ENCODE measurements at places on chromosomes 2 and 18.

DNA sequence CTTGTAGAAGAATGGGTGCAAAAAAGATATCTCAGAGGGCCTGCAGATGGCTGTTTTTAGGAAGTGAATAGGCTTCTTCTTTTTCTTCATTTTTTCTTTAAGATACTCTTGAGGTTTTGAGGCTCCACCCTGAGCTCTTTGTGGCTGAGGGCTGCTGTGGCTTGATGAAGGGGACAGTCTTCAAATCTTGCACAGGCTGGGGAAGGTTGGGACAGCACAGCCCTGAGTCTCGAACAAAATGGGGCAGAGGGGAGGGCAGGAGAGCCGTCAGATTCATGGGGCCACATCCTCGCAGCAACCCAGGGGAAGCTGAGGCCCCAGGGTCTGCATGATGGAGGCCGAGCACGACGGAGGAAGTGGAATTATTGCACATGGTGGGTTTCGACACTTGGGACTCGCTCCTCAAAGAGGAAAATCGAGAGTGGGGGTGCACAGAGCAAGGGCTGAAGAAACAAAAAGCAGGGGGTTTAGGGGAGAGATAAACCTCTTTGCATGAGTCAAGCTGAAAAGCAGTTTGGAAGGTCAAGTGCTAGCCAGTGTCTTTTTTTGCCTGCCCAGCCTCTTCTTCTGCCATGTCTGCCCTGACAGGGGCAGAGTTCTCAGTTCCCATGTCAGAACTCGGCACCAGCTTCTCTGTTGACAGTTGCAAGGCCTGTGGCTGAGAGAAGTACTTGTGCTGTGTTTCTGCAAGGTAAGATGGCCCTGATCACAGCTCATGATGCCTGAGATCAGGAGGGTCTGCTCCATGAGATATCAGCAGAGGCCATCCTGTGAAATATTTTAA lies 19.5 kb downstream of the INPP4A start:
- H3K27me3 ChIP-seq = no peaks in the 10 kb centered on the region
- no peak for DNase-seq
- H3K4me3 ChIP-seq = no peak overlapping the region
- H3K27ac ChIP-seq = no peak overlapping the region
- peaks cover 18% of the 10 kb centered on the region for H3K4me1 ChIP-seq

GRCh38 chr2:38716185-38716584 lies 35.0 kb downstream of the SRSF7 start:
- no peak for DNase-seq
- no peak overlapping the region for H3K27ac ChIP-seq
- H3K36me3 ChIP-seq = peaks cover 18% of the 10 kb centered on the region
- no peaks in the 10 kb centered on the region for H3K27me3 ChIP-seq
- peaks cover 12% of the 10 kb centered on the region for H3K4me1 ChIP-seq
- no peak overlapping the region for H3K4me3 ChIP-seq

- H3K27me3 ChIP-seq = no peaks in the 10 kb centered on the region
- DNase-seq = no peak
- H3K4me3 ChIP-seq = no peak overlapping the region
- H3K36me3 ChIP-seq = no peaks in the 10 kb centered on the region
These were observed 983.2 kb upstream of the CDH2 start for GRCh38 chr18:29160170-29160569.

GRCh38 chr18:31382107-31382506 lies 5.5 kb downstream of the DSG4 start:
- H3K4me1 ChIP-seq = no peaks in the 10 kb centered on the region
- H3K27ac ChIP-seq = no peak overlapping the region
- H3K27me3 ChIP-seq = no peaks in the 10 kb centered on the region
- DNase-seq = no peak

DNA sequence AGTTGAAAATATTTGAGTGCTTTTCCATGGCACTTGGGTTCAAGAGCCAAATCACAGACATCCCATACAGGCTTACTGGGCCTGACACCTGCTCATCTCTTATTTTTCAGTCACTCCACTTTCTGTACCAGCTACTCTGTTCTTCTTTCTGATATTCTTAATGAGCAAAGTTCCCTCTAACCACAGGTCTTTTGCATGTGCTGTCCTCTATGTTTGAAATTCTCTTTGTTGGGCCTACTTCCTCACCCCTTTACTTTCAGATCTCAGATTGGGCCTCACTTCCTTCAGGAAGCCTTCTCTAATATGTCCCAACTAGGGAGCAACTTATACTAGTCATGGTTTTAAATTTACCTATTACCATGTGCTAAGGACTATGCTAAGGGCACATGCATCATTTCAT lies 81.8 kb upstream of the RBMS1 start:
- no peaks in the 10 kb centered on the region for H3K27me3 ChIP-seq
- H3K36me3 ChIP-seq = no peaks in the 10 kb centered on the region
- no peaks in the 10 kb centered on the region for H3K4me1 ChIP-seq
- no peak for DNase-seq
- H3K27ac ChIP-seq = no peak overlapping the region

DNA sequence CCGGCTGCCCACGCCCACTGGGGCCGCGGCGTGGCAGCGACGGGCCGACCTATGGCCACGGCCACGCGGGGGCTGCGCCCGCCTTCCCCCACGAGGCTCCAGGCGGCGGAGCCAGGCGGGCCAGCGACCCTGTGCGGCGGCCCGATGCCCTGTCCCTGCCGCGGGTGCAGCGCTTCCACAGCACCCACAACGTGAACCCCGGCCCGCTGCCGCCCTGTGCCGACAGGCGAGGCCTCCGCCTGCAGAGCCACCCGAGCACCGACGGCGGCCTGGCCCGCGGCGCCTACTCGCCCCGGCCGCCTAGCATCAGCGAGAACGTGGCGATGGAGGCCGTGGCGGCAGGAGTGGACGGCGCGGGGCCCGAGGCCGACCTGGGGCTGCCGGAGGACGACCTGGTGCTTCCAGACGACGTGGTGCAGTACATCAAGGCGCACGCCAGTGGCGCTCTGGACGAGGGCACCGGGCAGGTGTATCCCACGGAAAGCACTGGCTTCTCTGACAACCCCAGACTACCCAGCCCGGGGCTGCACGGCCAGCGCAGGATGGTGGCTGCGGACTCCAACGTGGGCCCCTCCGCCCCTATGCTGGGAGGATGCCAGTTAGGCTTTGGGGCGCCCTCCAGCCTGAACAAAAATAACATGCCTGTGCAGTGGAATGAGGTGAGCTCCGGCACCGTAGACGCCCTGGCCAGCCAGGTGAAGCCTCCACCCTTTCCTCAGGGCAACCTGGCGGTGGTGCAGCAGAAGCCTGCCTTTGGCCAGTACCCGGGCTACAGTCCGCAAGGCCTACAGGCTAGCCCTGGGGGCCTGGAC lies 253.2 kb downstream of the GLI2 start:
- H3K4me1 ChIP-seq = no peaks in the 10 kb centered on the region
- H3K27me3 ChIP-seq = no peaks in the 10 kb centered on the region
- H3K4me3 ChIP-seq = no peak overlapping the region
- H3K27ac ChIP-seq = no peak overlapping the region
- no peaks in the 10 kb centered on the region for H3K36me3 ChIP-seq
- no peak for DNase-seq

DNA sequence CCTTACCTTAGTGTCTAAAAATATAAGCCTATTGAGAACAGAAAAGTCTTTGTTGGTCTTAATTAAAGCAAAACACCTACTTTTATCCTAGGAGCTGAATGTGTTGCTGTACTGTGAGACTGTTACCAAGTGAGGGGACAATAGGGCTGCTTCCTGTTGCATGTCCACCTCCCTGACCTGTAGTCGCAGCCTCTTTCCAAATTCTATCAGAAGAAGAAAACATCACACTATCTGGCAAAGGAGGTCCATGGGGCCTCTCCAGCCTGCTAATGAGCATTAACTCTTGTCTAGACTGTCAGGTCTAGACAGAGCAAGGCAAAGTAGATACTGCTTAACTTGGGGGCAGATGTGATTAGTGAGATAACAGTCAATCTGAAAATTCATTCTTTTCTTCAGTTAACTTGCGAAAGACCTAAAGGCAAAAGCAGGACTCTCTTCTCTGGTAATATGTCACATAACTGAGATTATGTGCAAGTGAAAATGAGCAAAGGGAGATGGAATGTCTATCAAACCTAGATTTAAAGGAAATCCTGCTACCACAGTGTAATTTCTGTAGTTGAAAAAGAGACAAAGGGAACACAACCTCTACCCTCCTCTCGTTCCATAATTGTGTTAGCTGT lies 66.9 kb downstream of the CDH20 start:
- no peak overlapping the region for H3K4me3 ChIP-seq
- no peaks in the 10 kb centered on the region for H3K27me3 ChIP-seq
- no peaks in the 10 kb centered on the region for H3K36me3 ChIP-seq

- H3K36me3 ChIP-seq = no peaks in the 10 kb centered on the region
- H3K27me3 ChIP-seq = no peaks in the 10 kb centered on the region
- no peak overlapping the region for H3K27ac ChIP-seq
- no peak overlapping the region for H3K4me3 ChIP-seq
These were observed 116.6 kb downstream of the HDAC4 start for GRCh38 chr2:239283961-239284795.

GRCh38 chr18:63007231-63007630 lies 291.9 kb downstream of the PHLPP1 start:
- no peak overlapping the region for H3K4me3 ChIP-seq
- H3K27me3 ChIP-seq = no peaks in the 10 kb centered on the region
- H3K36me3 ChIP-seq = no peaks in the 10 kb centered on the region

DNA sequence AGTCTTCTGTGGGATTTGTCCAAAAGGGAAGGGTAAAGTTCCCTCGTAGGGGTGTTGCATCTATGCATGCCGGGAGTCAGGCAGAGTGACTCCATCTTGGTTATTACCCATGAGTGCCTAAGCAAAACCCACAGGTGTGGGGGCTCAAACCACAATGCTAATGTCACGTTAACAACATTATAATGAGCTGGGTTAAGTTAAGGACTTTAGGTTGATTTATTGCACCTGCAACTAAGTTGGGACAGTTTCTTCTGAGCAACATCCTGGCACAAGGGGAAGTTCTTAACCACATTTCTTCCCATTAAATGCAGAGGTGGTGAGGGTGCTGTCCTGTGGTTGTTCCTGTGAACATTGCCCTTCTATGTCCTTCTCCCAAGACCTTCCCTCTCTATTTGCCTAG lies 1596.8 kb upstream of the SLC39A10 start:
- H3K27ac ChIP-seq = no peak overlapping the region
- H3K36me3 ChIP-seq = no peaks in the 10 kb centered on the region
- no peaks in the 10 kb centered on the region for H3K27me3 ChIP-seq

- no peak overlapping the region for H3K4me3 ChIP-seq
- no peak overlapping the region for H3K27ac ChIP-seq
- H3K36me3 ChIP-seq = peaks cover 21% of the 10 kb centered on the region
- no peak for DNase-seq
- H3K27me3 ChIP-seq = peaks cover 52% of the 10 kb centered on the region
These were observed 7.8 kb upstream of the WNT10A start for GRCh38 chr2:218872645-218873358.

GRCh38 chr2:121804340-121804739 lies 48.9 kb downstream of the TSN start:
- no peaks in the 10 kb centered on the region for H3K27me3 ChIP-seq
- H3K4me1 ChIP-seq = no peaks in the 10 kb centered on the region
- H3K36me3 ChIP-seq = no peaks in the 10 kb centered on the region
- no peak overlapping the region for H3K27ac ChIP-seq

DNA sequence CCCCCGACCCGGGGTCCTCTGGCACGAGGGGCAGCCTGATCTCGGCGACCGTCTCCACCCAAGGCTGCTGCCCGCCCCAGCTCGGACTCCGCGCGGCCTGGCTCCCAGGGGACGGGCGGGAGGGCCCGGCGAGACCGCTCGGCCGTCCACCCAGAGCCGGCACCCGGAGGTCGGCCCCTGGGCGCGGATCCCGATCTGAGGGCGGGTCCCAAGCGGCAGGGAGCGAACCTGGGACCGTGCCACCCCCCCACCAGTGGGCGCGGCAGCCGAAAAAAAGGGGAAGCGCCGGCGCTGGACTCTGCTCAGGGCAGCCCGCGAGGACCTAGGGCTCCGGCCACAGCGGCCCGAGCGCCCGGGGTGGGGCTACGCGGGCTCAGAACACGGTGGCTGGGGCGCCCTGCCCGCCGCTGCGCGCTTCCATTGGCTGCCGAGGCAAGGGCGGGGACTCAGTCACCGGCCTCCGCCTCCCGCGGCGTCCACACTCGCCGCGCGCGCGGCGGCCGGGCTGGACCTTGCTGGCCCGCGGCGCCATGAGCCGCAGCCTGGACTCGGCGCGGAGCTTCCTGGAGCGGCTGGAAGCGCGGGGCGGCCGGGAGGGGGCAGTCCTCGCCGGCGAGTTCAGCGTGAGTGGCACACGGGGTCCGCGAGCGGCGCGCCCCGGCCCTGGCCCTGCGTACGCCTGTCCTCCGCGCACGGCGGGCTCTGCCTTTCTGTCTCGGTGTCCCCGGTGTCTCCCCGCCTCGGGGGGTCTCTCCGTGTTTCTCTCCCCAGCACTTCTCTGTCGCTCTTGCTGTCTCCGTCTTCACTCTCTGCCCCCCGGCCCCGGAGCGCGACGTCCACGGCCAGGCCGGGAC lies at the start of gene PTPN18:
Gene PTPN18 (plus strand): TSS at position 479 of the 854 bp plus-strand sequence. CDS start 52 bp downstream, at position 531.
- no peaks in the 10 kb centered on the region for H3K27me3 ChIP-seq
- peak within 1 kb of the TSS; percentile 84 for H3K27ac ChIP-seq
- no peaks in the 10 kb centered on the region for H3K36me3 ChIP-seq
- peak within 1 kb of the TSS; percentile 77 for H3K4me3 ChIP-seq
- peak; percentile 72 for DNase-seq

DNA sequence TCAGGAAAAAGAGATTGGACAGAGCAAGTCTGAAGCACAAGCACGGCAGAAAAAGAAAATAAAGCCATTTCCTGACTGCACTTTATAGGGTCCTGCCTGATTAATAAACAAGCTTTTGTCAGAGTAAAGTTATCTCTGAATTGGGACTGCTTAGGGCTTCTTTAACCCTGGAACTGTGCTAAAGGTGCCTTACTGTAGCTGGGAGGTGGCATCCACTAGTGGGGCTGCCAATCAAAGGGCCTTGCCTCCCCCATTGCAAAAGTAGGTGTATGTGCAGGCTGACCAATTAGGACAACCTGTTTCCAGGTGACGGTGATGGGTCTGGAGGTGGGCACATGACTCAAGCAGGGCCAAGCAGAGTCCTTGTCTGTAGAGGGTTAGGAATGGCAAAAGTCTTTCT lies 57.4 kb upstream of the RAPH1 start:
- H3K27me3 ChIP-seq = no peaks in the 10 kb centered on the region
- no peaks in the 10 kb centered on the region for H3K36me3 ChIP-seq
- no peak overlapping the region for H3K27ac ChIP-seq
- H3K4me3 ChIP-seq = no peak overlapping the region
- no peaks in the 10 kb centered on the region for H3K4me1 ChIP-seq
- DNase-seq = no peak

DNA sequence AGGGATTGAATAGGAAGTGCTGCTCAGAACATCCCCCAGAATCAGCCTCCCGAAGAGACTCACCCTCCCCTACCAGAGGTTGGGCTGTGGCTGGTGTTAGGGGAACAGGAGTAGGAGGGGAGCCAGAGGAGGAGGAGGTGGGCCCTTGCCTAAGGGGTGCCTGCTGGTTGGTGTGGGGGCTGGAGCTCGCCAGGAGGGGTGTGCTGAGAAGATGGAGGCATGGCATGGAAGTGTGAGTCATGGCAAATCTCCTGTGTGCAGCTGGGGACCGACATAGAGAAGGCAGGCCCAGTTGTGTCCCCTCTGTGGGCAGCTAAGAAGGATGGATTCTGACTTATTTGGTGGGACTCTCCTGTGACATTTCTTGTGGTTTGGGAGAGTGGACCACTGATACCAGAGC lies 73.7 kb downstream of the DGKD start:
- H3K27me3 ChIP-seq = no peaks in the 10 kb centered on the region
- no peaks in the 10 kb centered on the region for H3K36me3 ChIP-seq
- no peak overlapping the region for H3K4me3 ChIP-seq
- no peak for DNase-seq

GRCh38 chr2:227406177-227407031 lies 18.7 kb upstream of the SCYGR1 start:
- H3K27ac ChIP-seq = no peak overlapping the region
- H3K27me3 ChIP-seq = no peaks in the 10 kb centered on the region
- no peak overlapping the region for H3K4me3 ChIP-seq
- peaks cover 15% of the 10 kb centered on the region for H3K4me1 ChIP-seq
- DNase-seq = peak; percentile 50

Data from tibial nerve (tissue), 4 donors.